Right forelimb (tissue), 1 donor: ENCODE measurements at places on chromosomes 16 and 17.

DNA sequence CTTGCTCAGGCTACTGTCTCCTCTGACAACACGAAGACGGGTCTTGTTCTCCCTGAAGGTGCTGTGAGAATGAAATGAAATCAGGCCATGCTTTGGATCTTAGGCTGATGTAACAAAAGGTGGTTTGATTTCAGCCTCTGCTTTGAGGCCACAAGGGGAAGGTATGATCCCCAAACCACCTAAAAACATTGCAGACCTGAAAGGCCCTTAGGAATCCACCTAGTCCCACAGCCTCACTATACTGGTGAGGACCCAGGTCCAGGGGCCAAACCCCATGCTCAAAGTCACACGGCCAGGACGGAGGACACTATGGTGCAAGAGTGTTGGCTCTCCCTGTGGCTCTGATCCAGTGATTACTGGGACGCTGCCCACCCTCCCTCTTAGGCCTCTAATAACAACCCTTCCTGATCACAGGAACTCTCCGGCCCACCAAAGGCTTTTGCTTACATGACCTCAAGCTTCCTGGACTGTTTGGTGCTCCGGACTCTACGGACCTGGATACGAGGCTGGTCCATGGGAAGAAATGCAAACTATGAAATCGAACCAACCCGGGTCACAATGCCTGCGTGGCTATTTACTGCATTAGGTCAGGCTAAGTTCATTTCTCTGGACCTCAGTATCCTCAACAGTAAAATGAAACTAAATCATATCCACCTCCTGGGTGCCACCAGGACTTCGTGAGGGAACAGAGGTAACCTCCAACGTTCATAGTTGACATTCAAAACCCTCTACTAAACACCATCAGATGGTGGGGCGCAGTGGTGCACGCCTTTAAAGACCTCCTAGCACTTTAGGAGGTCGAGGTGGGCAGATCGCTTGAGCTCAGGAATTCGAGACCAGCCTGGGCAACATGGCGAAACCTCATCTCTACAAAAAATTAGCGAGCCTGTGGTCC, 1.5 kb downstream of the TRIM25 start:
- DNase-seq, result no peak

DNA sequence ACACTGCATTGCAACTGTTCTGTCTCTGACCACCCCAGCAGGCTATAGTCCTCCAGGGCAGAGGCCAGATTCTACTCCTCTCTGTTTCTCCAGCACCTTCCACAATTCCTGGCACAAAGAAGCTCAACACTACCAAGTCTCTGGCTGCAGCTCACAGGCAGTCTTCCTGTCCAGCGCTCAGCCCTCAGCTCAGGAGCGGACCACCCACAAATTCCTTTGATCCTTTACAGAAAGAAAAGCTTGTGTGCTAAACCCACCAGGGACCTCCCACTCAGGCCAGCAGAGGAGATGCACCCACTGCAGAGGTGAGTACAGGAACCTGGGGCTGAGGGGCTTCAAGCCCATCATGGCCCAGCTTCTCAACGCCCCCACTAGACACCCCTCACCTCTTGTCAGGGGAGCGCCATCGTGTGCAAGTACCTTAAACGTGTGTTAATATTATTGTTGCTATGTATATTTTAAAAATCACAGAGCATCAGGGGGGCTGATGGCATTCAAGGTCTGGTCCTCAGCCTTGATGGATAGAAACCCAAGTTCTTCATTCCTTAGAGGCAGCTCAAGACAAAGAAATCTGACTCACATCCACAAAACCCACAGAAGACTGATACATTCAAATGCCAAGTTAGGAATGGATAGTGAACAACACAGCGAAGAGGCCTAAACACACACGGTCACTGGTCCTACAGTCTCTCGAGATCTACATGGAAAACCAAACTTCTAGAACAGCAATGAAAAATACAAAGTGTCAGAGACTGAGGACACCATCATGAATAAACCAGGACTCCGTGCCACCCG, 8.4 kb downstream of the HSDL1 start:
- no peak for DNase-seq

- DNase-seq, result no peak
Measured at GRCh38 chr16:11583889-11584565, 2.7 kb downstream of the LITAF start.

DNA sequence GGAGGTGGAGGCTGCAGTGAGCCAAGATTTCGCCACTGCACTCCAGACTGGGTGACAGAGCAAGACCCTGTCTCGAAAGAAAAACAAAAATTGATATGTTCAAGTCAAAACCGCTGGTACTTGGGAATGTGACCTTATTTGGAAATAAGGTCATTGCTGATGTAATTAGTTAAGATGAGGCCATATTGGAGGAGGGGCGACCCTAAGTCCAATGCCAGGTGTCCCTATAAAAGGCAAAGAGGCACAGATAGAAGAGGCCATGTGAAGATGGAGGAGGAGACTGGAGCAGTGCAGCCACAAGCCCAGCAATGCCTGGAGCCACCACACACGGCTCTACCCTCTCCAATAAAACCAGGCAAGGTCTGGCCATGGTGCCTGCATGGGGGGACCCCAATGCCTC, 50.8 kb upstream of the JPH3 start:
- no peak for DNase-seq

- no peak for DNase-seq
Measured at GRCh38 chr16:65959983-65960382, 406.5 kb upstream of the CDH5 start.

DNA sequence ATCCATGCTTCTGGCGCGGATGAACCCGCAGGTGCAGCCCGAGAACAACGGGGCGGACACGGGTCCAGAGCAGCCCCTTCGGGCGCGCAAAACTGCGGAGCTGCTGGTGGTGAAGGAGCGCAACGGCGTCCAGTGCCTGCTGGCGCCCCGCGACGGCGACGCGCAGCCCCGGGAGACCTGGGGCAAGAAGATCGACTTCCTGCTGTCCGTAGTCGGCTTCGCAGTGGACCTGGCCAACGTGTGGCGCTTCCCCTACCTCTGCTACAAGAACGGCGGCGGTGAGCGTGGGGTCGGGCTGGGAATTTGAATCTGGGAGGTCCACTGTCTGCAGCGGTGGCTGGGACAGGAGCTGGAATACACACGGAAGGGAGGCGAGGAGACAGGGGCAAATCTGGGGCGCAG, 904 bp downstream of the SLC6A2 start:
- no peak for DNase-seq

DNA sequence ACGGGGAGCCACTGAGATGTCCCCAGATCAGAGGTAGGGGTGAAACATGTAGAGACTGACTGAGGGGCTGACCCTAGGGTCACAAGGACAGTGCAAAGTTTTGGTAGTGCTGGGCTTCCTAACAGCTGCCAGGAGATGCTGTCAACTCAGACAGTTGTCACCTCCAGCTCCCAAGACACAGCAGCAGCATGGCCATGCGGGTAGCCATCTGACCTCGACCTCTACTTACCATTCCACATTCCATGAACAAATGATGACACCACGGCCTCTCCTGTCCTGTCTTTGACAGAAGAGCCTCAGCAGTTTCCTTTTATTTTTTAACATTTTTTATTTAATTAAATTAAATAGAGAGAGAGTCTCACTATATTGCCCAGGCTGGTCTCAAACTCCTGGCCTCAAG, 65.3 kb upstream of the NFAT5 start:
- DNase-seq, result no peak

DNA sequence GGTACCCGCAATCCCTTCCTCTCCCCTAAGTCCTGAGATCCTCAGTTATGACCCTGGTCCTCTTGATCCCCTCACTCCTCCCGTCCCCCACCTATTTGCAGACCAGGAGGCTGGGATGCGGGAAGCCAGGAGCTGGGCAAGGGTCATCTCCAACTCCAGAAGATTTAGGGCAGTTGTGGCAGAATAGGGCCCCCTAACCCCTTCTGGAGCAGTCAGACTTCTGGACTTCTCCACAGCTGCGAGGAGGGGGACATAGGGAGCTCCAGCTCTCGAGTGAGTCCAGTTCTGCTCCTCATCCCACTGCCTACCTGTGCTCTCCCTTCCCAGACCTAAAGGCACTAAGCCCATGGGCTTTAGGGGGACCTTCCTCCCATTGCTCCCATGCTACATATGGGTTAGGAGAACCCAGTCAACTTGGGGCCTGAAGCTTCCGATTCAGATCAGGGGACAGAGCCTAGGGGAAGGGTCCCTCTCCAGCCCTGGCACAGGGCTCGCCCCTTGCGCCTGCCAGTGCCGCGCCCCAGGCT, 1.3 kb downstream of the WNK4 start:
- DNase-seq, result no peak

DNA sequence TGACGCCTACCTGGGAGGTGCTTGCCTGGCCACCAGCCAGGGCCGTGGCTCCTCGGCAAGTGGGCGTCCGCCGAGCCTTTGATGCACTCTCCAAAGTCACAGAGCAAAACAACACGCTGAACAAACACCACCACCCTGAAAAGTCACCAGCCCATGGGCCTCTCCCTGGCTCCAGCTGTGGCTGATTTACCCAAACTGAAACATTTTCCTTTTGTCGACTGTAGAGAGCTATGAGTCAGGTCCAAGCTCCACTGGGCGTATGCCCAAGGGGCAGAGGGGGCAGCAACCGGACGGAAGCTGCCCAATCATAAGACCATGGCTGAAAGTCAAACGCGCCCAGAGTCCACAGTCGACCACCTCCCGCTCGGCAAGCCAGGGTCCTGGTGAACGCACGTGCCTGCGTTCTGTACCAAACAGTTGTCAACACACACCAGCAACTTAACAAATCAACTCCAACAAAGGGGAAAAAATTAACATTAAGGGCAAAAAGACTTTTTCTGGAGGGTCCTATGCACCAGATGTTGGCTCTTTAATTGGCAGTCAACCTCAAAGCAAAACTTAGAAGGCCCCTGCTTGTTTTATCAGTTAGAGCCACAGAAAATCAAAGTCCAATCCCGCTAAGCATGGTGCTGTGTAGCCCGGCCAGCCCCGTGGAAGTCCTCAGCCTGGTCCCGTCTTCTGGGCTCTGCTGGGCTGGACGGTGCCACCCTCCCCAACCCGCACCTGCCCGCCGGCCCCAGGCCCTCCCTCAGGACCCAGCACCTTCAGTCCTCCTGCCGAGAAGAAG, 47.3 kb downstream of the TBC1D16 start:
- no peak for DNase-seq
